Heart left ventricle (tissue), 16 donors: ENCODE measurements at places on chromosomes 1 and 21. TPM values are rescaled to one million over a fixed set of nuclear protein-coding genes. Genes with fewer than 3 reads are reported as not detected.

Gene ASTN1
- 0.85 TPM for total RNA-seq

DNA sequence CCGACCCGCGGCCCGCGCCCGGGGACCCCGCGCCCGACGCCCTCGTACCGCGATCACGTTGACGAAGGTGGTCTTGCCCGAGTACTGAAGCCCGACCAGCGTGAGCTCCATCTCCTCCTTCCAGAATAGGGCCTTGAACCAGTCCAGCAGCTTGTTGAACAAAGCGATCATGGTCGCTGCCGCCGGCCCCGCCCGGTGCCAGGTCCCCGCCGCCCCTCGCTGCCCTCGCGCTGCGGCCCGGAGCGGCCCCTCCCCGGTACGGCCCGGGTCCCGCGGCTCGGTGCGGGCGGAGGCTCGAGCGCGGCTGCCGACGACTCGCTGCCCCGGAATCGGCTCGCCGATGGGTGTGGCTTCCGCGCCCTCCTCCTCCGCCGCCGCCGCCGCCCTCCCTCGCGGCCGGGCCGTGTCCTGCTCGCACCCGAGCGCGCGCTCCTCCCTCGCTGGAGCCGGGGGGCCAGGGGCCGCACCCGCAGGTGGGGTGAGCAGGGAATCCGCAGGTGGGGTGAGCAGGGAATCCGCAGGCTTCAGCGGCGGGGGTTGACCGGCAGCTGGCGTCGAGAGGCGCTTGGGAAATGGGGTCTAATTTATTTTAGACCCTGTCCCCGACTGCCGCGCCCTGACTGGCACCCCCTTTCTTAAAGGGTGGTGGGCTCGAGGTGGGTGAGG lies at the start of gene ARL8A:
Gene ARL8A (minus strand): TSS at position 336 of the 666 bp plus-strand sequence. CDS start 165 bp downstream, at position 171.
- peak; percentile 81 for DNase-seq

DNA sequence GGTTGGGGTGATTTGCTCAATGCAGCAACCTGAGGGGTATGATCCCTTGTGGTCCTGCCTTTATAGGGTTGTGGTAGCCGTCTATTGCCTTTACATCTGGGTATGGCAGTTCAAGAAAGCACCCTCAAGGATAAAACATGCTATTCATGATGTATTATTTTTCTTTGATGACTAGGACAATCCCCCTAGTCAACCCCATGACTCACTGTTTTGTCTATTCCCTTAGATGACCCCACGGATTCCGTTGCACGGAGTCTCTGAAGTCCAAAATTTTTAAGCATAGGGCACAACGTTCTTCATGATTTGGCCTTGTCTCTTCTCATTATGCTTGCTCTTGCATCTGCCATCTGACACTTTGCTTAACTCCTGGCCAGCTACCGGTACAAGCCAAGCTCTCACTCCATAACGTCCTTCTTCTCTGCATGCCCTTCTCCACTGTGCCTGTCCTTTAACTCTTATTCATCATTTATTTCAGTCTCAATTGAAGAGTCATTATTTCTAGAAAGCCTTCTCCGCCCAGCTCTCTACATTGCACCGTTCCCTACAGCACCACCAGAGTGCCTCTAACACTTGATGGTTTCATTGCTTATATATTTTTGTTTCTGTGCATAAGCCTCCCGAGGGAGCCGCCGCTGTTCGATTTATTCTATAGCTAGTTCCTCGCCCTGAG lies 838 bp upstream of the DISP1 start:
- no peak for DNase-seq

- no peak for DNase-seq
Observed at GRCh38 chr1:3327389-3327702, 127.1 kb upstream of the ARHGEF16 start.

- DNase-seq = peak; percentile 80
Observed at GRCh38 chr1:54549181-54549924, 1.3 kb downstream of the ACOT11 start.

DNA sequence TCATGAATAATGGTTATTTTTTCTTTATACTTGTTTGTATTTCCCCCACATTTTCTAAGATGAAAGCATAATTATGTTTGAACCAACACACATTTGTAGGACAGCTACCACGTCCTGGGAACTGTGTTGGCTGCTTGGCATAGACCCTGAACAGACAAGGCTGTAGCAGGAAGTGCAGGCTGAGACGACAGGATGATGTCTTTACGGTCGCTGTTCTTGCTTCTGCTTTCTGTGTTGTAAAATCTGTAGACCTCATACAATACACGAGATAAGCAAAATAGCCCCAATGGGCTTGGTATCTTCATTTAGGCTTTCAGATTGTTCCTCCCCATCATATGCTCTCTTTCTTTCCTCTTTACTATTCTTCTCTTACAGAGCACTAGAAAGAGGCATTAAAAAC lies 23.3 kb upstream of the OTUD3 start:
- no peak for DNase-seq

- DNase-seq = no peak
Observed at GRCh38 chr1:227562933-227563323, 428 bp upstream of the ZNF678 start.

DNA sequence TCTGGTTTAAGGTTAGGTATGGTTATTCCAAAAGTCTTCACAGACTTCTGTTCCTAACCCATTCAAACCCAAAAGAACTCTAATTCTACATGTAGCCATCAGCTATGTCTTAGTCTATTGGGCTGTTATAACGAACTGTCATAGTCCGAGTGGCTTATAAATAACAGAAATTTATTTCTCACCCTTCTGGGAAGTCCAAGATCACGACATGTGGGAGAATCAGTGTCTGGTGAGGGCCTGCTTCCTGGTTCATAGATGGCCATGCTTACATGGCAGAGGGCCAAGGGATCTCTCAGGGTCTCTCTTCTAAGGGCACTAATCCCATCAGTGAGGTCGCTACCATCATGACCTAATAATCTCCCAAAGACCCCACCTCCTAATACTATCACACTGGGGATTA lies 103.0 kb upstream of the PPP2R5A start:
- no peak for DNase-seq

DNA sequence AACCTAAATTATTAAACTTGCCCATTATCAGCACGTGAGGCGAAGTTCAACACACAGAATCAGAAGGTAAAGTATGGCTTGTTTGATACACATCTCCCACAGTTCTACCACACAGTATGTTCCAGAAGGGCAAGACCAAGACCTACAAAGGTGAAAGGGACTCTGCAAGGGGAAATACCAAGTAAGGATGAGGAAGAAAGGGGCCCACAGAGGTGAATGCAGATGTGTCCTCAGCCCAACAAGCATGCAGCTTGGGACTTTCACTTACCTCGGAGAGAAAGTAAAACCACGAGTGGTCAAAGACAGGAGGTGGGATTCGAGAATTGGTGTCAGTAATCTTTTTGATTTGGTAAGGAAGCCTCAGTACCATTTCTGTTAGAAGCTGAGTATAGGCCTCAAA lies 85.8 kb downstream of the UBR4 start:
- no peak for DNase-seq

GRCh38 chr1:236966636-236967035 lies 37.6 kb downstream of the MT1HL1 start:
- DNase-seq = no peak
